ENCODE measurements at places on chromosomes 1 and 21.

GRCh38 chr1:118184739-118185083 is 317 bp downstream of the SPAG17 start:
- DNase-seq: no peak

DNA sequence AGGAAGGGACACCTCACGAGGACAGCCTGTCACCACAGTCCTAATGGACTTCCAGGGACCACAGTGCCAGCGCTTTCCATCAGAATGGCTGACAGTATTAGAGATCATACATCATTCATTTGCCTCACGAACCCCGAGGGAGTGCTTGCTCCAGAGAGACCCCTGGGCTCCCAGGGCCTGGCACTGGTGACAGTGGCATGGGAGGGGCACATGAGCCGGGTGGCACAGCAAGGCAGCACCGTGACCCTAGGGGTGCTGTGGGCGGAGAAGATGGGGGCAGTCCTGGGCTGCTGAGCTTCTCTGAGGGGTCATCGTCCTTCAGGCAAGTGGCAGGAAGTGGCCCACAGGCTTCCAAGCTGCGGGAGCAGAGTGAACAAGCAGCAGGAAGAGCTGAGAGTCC is 16.4 kb upstream of the TSPEAR start:
- no peak for DNase-seq

DNA sequence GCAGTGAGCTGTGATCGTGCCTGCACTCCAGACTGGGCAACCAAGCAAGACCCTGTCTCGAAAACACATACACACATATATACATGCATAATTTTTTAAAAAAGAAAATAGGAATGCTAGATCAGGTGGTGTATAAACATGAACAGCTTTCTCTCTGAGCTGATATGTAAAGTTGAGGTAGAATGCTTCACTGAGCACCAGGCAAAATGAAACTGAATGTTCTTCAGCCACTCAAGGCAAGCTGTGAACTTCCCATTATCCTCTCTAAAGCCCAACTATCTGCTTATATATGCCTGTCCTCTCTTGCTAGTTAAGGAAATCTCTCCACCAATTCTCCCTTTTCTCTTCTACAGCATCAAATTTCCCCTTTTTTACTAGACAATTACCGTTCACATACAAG is 93.0 kb downstream of the NUF2 start:
- no peak for DNase-seq

GRCh38 chr21:41294548-41295231 is 21.9 kb upstream of the FAM3B start:
- DNase-seq: no peak

DNA sequence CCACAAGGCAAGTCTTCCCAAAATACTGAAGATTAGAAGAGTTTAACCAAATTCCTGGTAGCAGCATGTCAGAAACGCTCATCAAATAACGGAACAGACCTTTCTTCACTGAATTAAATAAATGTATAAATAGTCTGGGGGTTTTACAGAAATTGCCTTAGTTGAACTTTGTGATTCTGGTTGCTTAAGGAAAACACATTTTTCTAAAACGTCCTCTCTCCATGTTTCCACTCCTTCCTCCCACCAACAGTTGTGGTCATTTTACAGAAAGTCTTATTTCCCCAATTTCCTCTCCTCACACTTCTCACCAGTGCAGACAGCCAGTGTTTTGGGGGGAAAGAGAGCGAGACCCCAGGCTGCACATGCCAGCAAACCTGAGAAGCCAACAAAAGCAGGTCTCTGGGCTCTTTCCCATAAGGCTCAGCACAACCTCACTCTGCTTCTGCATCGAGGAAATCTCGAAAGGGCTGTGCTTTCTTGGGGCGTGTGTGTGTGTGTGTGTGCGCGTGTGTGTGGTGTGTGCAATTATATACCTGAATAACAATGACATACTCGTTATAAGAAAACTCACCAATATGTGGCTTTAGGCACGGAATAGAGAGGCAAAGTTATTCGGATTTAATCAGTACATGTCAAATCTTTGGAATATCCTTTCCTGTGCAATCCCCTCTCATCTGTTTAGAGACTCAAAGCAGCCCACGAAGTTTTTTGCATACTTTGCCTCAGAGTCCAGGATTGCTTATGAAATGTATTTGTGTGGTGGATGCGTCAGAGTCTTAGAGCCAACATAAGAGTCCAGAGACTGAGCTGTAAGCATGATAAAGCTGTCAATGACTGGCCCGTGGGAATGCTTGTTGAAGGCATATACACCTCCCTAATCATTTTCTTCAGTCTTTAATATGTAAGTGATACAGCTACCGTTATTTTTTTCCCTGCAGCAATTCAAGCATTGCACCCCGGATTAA is 2.0 kb downstream of the KCNJ15 start:
- no peak for DNase-seq

- DNase-seq: no peak
These were observed 15.6 kb downstream of the ZNF362 start for GRCh38 chr1:33271666-33272505.

- DNase-seq: no peak
These were observed 124.3 kb upstream of the PDE4B start for GRCh38 chr1:65668368-65668767.

- DNase-seq: no peak
These were observed 13.2 kb upstream of the C2CD2 start for GRCh38 chr21:41966872-41967621.

- no peak for DNase-seq
These were observed 38.6 kb downstream of the DIRAS3 start for GRCh38 chr1:68011657-68012375.

GRCh38 chr1:204712708-204713430 is 27.3 kb upstream of the LRRN2 start:
- DNase-seq: no peak

DNA sequence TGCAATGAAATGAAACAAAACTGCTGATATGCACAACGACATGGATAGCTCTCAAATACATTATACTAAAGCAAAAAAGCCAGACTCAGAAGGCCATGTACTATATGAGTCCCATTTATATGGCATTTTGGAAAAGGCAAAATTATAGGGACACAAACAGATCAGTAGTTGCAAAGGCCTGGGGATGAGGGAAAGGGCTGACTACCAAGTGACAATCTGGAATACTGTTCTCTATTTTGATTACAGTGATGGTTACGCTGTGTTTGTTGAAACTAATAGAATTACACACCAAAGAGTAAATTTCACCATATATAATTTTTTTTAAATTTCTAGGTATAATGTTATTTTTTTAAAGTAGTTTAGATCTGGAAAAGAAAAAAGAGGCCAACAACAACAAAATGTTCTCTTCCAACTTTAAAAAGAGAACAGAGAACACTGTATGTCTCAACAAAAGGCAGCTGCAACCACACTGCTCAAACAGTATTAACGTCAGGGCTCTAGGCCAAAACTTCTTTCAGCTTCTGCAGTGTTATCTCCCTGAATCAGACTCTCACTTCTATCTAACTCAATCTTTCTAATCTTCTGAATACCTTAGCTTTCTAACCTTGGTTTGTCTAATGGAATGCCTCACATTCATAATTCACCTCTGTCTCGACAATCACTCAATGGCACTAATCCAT is 75.8 kb downstream of the FOXJ3 start:
- DNase-seq: no peak

GRCh38 chr1:87902830-87903229 is 574.1 kb downstream of the LMO4 start:
- DNase-seq: no peak

DNA sequence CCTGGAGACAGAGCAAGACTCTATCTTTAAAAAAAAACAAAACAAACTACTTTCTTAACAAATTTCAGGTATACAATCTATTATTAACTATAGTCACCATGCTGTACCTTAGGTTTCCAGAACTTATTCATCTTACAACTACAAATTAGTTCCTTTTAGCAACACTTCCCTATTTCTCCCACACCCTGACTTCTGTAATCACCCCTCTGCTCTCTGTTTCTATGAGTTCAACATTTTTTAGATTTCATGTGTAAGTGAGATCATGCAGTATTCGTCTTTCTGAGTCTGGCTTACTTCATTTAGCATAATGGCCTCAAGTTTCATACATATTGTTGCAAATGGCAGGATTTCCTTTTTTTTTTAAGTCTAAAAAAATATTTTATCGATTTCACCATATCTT is 77.9 kb upstream of the LPGAT1 start:
- DNase-seq: no peak

DNA sequence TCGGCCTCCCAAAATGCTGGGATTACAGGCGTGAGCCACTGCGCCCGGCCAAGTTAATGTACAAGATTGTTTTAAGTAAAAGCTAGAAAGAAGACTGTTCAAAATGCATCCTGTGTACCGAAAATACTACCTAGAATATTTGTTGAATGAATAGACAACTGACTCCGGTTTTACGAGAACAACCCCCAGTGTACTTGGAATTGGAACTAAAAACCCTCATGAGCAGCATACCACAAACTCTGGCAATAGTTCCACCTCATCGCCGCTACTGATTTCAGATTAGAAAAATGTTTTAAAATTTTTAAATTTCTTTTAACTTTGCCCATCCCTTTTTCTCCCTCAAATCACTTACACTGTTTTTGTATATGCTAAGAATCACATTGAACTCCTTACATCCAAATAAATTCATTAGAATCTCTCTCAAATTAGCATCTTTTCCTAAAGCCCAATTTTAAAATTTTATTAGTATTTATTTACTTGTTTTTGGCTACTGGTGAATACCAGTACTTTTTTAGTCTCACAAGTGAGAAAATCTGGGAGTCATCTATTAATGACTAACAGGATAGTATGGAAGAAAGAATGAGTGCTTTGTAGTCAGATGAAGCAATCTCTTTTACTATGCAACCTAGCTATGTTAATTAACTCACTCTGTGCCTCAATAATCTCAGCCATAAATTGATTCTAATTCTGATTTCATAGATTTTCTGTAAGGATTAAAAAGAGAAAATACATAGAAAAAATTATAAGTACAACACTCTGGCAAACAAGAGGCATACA is 95.1 kb downstream of the GPATCH2 start:
- no peak for DNase-seq

DNA sequence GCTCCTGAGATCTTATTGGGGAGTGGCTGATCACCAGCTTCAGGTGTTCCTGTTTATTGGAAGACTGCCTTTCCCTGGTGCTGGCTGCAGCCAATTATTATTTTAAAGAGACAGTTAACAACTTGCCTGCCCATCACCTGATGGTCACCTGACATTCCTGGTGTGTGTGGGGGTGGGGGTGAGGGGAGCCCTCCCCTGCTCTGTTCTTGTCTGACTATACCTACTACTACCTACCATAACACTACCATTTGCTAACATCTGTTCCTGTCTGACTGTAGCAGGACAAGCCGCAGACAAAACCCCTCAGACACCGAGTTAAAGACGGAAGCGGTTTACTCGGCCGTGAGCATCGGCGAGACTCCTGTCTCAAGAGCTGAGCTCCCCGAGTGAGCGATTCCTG is 54.9 kb upstream of the NBPF3 start:
- no peak for DNase-seq

DNA sequence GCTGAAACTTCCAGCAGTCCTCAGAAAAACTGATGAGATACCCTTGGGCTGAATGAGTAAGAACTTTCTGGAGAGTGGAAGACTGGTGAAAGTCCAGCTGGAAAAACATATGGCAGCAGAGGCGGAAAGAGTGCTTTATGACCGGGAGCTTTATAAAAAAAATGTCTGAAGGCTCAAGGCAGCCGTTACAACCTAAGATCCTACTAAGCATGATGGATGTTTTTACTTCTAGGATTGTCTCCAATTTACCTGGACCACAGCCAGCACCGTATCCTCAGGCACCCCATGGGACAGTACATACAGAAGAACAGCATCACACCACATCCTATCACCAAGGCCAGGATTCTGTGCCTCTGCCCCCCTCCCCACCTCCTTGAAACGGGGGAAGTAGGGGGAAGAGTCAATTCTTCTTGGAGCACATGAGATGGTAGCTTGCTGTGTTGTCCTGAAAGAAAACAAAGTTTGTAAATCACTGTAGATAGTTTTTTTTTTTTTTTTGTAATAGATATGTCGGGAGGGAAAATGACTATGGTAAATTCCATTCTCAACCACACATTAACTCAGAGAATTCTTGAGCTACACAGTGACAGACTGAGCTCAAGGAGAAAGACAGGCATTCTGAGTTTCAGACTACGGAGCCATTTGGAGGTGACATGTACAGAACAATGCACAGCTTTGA is 11.8 kb upstream of the IRF2BP2 start:
- DNase-seq: no peak

- DNase-seq: no peak
These were observed 387.6 kb downstream of the PCP4 start for GRCh38 chr21:40254540-40255465.

DNA sequence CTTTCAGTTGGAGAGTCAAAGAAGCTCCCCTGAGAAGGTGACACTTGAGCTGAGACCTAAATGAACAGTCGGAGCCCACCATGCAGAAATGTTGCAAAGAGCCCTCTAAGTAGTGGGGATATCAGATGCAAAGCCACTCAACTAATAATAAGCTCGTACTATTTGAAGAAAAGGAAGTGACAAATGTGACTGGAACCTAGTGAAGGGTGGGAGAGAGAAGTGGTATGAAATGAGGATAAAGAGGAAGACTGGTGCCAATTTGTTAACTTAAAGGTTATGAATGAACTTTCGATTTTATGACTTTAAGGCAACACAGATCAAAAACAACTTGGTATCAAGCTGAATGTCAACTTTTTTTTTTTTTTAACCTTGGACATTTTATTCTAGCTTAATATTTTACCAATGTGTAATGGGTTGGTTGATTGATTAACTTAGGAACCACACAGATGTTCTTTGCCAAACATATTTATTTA is 14.7 kb downstream of the LYPLAL1 start:
- no peak for DNase-seq

GRCh38 chr1:163673759-163674151 is 352.0 kb downstream of the NUF2 start:
- no peak for DNase-seq

DNA sequence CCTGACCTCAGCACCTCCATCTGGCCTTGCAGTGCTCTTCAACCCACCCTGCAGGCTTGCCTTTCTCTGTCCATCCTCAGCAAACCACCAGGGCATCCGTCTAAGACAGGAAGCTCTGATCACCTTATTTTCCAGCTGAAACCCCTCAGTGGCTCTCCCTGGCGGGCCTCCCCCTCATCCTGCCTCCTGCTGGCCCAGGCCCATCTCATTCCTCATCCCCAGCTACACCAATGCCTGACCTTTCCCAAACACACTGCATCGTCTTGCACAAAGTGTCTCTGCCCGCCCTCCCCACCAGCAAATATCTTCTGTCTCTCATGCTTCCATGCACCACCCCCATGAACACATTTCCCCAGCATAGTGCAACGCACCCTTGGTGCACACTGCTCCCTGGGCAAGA is 205.0 kb downstream of the TOMM20 start:
- DNase-seq: no peak

DNA sequence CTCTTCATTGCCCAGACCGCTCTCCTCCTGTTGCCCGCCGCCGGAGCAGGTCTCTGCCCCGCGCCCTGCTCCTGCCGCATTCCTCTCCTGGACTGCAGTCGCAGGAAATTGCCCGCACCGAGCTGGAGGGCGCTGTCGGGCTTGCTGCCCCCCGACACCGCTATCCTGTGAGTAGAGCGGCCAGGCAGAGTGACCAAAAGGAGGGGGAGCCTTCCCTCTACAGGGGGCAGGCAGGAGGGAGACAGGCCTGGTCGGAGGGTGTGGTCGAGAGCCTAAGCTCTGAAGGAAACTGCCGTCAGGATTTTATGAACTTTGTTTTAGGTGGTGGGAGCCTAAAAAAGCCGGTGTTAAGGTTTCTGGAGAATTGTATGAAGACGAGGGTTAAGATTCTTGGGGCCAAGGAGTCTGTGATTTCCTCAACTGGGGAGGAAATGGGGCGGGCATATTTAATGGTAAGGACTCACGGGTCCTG is 517 bp downstream of the LRIG2 start:
- DNase-seq: no peak
